ENCODE measurements at places on chromosomes 13 and 19. TPM values are rescaled to one million over a fixed set of nuclear protein-coding genes. Genes with fewer than 3 reads are reported as not detected.

The SIGLECL1 gene
- polyA plus RNA-seq, result not detected

The PPP1R12C gene
- polyA plus RNA-seq, result 2.6 TPM

The MAST1 gene
- polyA plus RNA-seq, result 3.6 TPM

The CATSPERD gene
- polyA plus RNA-seq, result not detected

The ZNF121 gene
- 3.8 TPM for polyA plus RNA-seq

The CHST8 gene
- polyA plus RNA-seq, result not detected

The MARK4 gene
- polyA plus RNA-seq, result 21.6 TPM

The KLK12 gene
- polyA plus RNA-seq, result not detected

The CBY2 gene
- not detected for polyA plus RNA-seq

The GARIN5B gene
- not detected for polyA plus RNA-seq

The NLRP9 gene
- not detected for polyA plus RNA-seq

The DACH1 gene
- polyA plus RNA-seq, result 0.69 TPM

The MUC16 gene
- not detected for polyA plus RNA-seq

The ATG4D gene
- polyA plus RNA-seq, result 54.7 TPM

All from CD14-positive monocyte (primary cell).